Upper lobe of right lung (tissue), 1 donor: ENCODE measurements at places on chromosomes 6 and 20. TPM values are rescaled to one million over a fixed set of nuclear protein-coding genes. Genes with fewer than 3 reads are reported as not detected.

DNA sequence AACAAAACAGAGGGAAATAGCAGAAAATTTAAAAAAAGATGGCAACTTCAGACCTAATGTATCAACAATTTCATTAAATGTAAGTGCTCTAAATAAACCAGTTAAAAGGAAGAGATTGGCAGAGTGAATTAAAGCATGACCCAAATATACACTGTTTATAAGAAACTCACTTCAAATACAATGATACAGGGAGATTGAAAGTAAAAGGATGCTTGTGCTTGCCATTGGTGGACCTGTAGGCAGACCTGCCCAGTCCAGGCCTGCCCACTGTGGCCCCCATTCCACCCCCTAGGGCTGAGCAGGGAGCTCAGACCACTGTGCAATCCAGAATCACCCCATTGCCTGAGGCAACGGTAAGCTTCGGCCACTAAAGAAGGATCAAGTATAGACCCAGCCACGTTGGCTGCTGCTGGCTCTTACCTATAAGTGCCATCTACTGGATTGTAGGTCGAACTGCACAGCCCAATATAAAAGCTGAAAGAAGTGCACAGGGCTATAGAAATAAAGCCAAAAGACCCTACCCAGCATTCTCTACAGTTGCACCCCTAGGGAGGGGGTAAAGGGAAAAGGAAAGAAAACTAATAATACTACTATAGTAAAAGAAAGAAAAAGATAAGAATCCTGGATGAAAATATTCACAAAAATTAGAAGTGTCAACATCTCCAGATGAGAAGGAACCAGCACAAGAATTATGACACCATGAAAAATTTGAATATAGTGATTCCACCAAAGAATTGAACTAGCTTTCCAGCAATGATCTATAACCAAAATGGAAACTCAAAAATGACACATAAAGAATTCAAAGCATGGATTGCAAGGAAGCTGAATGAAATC lies 36.1 kb downstream of the PSMB1 start:
- no peak for DNase-seq

DNA sequence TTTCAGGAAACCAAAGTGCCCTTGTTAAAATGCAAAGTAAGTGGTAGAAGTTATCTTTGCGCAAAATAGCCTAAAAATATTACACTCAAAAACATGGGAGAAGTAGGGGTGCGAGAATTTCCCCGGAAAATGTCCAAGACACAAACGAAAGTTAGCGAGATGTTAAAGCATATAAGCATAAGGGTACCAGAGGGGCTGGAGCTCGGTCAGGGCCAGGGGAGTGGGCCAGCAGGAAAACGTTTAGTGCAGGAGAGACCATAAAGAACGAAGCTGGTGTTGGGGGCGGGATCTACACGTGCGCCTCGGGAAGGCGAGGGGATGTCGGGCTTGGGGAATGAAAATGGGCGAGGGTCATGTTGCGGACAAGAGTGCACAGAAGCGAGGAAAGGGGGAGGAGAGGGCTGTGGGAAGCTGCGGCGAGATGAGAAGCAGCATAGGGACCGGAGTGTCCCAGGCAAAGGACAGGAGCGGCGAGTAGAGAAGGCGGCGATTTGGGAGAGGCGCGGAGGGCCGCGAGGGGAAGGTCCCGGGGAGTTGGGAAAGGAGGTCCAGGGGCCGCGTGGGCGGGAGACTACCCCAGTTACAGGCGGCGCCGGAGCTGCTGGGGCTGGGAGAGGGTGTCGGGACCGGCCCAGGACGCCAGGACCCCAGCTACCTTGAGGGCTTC lies 600 bp downstream of the XPO5 start:
- peak; percentile 82 for DNase-seq

- no peak for DNase-seq
Observed at GRCh38 chr6:22173311-22173710, 123.5 kb downstream of the PRL start.

- no peak for DNase-seq
Observed at GRCh38 chr20:3228750-3229032, 10.3 kb downstream of the SLC4A11 start.

The SMOC2 gene
- total RNA-seq, result 33.1 TPM

The STMND1 gene
- total RNA-seq, result not detected

The ZDHHC14 gene
- total RNA-seq, result 12.2 TPM
